ENCODE measurements at places on chromosomes 5 and 9.

DNA sequence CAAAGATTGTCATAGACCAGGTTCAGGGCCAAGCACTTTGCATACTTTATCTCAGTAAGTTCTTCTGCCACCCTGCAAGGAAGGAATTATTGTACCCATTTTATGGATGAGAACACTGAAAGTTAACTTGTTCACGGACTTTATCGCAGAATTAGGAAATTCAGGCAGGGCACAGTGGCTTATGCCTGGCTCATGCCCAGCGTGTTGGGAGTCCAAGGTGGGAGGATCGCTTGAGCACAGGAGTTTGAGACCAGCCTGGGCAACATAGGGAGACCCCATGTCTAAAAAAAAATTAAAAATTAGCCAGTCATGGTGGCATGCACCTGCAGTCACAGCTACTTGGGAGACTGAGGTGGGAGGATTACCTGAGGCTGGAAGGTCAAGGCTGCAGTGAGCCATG, 72.4 kb downstream of the MFAP3 start:
- no peak for DNase-seq

DNA sequence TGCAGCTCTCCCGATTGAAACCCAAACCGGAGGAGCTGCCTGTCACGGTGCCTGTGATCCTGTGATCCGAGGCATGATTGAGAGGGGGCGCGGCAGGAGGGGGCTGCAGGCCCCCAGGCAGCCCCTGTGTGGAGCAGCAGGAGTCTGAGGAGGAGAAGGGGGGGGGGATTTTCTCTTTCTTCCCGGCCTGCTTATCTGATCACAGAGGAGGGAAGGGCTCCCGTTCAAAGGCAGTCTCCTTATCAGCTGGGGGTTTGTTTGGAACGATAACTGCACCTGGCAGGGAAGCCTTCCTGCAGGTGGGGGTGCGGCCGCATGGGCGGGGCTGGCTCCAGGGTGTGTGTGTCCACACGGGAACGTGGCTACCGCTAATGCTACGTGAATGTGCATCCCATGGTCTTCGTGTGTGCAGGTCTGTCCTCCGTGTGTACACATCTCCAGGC, 38.4 kb downstream of the LMX1B start:
- no peak for DNase-seq

GRCh38 chr9:83422527-83422926, 115.7 kb downstream of the FRMD3 start:
- DNase-seq, result no peak

- no peak for DNase-seq
Measured at GRCh38 chr9:34518110-34518616, 4.6 kb downstream of the ENHO start.

DNA sequence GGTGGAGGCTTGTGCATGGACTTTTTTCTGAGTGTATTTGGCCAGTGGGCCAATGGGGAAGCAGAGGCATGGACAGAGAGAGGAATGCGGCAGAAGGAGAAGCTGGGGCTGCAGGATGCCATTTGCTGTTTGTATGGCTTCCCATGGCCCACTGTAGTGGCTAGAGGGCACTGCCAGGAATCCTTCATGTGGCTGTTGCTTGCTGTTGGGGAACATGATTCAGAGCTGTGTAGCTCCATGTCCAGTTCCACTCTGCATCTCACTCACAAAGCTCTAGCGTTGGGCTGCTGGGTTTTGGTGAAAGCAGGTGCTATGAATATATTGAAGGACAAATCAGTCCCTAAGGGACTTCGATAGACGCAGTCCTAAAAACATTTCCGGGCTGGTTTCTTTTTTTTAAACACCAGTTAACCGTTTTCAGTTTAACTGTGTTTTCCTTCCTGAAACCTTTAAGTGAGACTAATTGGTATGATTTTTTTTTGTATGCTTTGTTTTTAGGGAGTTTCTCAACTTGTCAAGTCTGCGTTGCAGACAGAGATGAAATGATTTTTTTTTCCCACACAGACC, 51.3 kb downstream of the SLC22A5 start:
- no peak for DNase-seq

DNA sequence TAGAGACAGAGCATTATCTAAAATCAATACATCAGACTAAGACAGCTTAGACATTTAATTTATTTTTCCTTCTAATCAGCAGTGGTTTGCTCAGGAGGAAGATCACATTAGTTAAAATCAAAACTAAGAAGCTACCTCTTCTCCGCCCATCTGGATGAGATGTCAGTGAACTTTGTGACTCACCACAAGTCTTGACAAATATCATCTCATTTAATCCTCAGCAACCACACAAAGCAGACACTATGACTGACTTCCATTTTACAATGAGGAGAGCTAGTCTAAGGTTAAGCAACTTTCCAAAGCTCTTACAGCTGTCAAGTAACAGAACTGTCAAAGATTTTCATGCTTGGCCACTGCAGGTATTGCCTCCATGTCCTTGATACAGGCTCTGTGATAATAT, 289.5 kb downstream of the DEPDC1B start:
- DNase-seq, result peak; percentile 32

DNA sequence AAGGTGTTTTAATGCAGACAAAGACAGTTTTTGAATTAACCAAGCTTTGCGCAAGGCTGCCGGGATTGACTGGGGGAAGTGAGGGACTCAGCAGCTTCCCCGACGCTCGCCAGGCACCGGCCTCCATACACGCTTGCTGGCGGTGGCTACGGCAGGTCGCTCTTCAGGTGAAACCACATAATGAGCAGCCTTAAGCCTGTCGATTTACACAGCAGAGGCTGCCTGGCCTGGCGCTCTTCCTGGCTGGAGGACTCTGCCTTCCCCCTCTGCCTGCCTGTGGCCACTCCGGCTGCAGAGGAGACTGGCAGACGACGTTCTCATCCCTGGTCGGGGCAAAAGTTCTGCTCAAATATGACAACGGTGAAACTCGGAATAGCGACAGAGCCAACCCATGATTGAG, 9.0 kb upstream of the NOTCH1 start:
- no peak for DNase-seq

DNA sequence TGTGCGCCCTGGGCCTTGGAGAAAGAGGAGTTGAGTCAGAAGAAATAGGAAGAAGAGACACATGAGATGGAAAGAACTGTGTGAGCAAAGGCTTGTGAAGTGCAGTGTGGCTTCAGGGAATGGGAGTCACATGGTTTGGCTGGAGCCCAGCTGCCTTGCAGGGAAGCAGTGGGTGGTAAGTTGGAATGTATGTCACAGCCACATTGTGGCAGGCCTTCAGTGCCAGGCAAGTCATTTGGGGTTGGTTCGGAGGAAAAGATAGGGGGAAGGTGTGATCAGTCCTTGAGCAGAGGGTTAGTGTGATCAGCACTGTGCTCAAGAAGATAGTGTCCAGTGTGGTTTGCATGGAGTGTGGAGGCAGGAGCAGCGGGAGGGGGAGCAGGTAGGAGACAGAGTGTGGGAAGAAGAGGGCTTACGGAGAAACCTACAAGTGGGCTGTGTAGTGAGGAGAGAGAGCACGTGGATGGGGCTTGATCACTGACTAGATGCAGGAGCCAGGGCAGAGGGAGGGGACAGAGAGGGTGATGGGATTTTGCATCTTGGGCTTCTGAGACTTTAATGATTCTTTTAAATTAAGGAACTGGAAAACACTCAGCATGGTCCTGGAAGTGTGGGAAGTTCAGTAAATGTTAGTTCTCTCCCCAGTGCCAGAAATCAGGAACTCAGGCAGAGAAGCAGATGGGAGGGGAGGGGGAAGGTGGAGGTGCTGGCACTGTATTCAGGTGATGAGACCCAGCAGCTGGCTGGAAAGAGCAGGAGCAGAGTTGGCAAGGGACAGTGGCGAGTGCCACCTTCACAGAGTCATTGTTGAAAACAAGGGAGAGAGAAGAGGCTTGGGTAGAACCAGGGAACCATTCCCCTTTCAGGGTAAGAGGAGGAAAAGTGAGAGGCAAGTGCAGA, 46.6 kb downstream of the ARHGAP26 start:
- DNase-seq, result peak; percentile 40

DNA sequence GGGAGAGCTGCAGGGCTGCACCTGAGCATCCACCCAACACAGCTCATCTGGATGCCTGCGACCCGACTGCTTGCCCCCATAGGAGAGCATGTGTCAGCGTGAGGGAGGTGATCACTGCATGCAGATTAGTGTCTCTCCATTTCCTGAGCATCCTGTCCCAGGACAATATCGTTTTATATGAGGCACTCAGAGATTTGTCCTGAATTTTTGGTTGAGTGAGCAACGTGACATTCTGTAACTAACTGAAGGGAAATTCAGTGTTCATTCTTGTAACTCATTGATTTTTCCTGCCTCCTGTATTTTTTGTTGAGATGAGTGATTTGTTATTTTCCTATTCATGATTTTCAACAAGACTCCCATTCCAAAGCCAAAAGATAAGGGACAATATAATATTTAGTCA, 20.7 kb upstream of the ANKRD34B start:
- DNase-seq, result no peak

- peak; percentile 8 for DNase-seq
Measured at GRCh38 chr9:117114768-117115167, 300.1 kb downstream of the ASTN2 start.

DNA sequence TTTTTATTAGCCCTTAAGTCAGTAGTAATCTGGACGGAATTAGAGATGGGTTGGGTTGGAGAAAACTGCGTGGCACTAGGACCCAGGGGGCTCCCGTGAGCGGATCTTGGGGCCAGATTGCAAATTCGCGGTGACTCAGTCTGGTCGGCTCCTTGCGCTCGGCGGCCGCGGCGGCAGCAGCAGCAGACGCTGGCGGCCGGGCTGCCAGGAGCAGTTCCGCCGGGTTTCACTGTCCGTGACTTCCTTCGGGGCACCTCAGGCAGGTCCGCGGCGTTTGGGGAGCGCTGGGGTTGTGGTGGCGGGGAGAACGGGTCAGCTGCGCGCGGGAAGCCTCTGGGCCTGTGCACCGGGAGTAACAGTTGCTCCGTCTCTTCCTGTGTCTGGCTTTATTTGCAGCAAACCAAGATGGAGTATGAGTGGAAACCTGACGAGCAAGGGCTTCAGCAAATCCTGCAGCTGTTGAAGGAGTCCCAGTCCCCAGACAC, 31.6 kb downstream of the TNPO1 start:
- peak; percentile 96 for DNase-seq

GRCh38 chr5:34511915-34512314, 144.2 kb upstream of the RAI14 start:
- no peak for DNase-seq

- DNase-seq, result no peak
Measured at GRCh38 chr9:134540276-134541096, 101.1 kb upstream of the COL5A1 start.

- peak; percentile 38 for DNase-seq
Measured at GRCh38 chr5:43065387-43065947, 25.3 kb upstream of the ANXA2R start.

DNA sequence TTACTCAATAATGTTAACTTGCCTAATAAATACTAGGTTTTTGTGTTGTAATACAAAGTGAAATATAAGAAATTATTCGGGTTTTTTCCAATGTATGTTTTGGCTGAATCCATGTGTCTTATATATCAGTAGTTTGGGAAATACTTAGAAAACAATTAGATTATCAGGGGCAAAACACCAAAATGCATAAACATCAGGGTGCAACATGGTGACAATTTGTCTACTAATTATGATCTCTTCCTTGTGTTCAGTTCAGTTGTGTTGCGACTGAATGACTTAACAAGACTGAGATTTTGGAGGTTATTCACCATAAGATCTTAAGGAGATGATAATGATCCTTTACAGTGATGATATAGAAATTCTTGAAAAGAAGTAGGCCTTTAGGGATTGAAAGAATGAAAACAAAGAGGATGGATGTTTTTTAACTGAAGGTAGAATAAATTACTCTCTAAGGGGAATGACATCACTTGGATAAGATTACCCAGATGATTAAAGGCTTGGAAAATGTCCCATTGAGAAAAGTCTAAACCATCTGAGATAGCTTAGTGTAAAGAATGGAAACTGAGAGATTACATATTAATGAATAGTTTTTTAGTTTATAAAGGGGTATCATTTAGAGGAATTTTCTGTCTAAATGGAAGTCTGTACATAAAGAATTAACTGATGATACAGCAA, 415.8 kb downstream of the SPATA31D1 start:
- DNase-seq, result no peak

DNA sequence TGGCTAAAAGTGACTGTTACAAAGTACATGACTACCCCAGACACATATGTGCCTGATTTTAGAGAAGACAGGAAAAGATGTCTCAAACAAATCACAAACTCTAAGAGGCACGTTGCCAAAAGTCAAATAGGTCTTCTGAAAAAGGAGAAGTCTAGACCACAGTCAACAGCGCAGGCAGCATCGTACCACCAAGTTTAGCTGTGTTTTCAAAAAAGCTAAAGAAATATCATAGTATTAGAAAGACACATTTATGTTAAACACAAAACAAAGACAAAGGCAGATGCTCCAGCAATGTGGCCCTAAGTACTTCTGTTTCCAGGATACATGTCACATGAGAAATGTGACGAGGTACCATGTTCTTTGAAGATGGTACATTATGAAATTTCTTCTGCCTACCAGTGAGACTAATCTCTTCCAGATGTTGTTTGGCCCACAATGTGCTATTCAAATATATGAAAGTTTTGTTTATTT, 43.5 kb downstream of the LPAR1 start:
- DNase-seq, result no peak
